T-helper 1 cell (primary cell): ENCODE measurements at places on chromosomes 3 and 15.

- no peak for DNase-seq
Measured at GRCh38 chr3:99648101-99648500, 9.7 kb downstream of the COL8A1 start.

- DNase-seq = no peak
Measured at GRCh38 chr15:81304226-81304625, 19.7 kb downstream of the STARD5 start.

DNA sequence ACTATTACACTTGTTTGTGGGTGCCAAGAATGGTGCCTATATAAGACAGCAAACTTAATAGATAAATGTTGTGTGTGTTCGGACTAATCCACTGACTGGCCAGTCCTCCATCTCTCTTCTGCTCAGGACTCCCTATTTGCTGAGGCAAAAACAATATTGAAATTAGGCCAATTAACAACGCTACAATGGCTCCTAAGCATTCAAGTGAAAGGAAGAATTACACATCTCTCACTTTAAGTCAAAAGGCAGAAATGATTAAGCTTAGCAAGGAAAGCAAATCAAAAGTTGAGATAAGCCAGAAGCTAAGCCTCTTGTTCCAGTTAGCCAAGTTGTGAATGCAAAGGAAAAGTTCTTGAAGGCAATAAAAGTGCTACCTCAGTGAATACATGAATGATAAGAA lies 126.9 kb downstream of the CCNL1 start:
- no peak for DNase-seq

DNA sequence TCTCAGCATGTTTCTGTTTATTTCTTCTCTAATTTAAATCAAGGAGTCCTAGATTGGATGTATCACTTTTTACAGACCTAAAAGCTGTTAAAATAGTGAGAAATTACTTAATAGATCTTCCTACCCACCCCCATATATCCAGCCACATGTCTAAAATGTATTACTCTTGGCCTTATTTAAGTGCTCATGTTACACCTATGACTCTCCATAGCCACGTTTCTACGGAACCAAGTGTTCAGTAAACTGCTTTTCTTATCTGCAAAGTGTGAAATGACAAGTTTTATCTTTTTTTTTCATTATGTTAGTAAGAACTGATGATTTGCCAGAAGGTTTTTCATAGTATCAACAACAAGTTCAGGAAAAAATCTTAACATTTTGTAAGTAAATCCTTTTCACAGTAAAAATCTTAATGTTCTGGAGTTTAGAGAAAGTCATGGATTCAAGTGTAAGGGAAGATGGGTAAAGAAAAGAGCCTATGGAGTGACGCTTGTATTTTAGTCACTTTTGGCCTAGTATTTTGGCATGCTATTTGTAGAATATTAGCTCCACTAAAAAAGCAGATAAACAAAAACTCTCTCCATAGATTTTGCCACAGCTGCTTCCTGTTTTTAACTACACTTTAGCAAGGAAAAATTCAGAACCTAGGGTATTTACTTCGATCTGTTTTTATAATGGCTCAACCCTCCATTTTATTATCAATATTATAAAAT lies 41.2 kb upstream of the IGSF10 start:
- DNase-seq = no peak
